ENCODE measurements at places on chromosomes 16 and 17. TPM values are rescaled to one million over a fixed set of nuclear protein-coding genes. Genes with fewer than 3 reads are reported as not detected.

- no peak for DNase-seq
Observed at GRCh38 chr16:84090211-84090610, 26.5 kb downstream of the MBTPS1 start.

GRCh38 chr17:50114849-50115357 lies 15.1 kb downstream of the SAMD14 start:
- DNase-seq: no peak

GRCh38 chr16:69885722-69886121 lies 65.4 kb upstream of the CLEC18A start:
- no peak for DNase-seq

DNA sequence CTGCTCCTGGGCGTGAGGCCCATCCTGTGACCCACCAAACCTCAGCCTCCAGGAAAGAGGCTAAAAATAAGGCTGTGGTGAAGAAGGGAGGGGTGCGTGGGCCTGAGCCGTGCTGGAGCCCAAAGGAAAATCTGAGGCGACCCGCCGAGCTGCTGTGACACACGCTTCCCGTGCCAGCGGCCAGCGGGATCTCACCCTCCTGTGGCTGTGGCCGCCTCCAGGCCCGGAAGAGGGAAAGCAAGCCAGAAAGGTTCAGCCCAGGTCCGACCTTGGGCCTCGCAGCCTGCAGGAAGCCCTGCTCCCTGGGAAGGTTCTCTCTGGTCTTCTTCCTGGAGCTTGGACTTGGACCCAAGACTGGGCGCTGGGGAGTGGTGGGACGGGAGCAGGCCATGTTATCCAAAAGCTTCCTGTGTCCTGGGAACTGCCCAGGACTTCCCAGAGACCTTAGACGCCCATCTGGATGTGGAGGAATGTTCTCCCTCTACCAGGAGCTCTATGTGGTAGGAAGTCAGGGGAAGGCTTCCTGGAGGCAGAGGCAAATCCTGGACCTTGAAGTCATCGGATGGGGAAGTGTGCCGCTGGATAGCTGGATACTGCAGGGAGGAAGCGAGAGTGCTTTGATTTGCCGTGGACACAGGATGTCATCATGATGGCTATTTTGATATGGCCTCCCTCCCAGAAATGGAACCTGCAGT lies 11.4 kb downstream of the SPNS2 start:
- no peak for DNase-seq

DNA sequence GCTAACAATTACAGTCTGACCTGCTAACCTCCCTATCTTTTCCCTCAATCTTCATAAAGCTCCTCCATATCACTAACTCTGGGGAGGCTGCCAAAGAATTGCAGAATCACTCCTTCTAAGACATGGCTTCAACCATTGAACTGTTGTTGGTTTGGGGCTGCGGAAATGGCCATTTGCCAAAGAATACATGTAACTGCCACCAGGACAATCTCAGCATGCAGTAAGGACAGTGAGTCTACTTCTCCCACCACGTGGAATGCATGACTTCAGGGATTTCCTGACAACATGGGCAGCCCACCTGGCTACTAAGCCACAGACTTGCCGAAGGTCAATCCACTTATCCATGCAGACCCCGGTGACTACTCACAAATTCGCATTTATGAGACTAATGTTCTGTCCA lies 104.3 kb upstream of the NUDT7 start:
- no peak for DNase-seq

DNA sequence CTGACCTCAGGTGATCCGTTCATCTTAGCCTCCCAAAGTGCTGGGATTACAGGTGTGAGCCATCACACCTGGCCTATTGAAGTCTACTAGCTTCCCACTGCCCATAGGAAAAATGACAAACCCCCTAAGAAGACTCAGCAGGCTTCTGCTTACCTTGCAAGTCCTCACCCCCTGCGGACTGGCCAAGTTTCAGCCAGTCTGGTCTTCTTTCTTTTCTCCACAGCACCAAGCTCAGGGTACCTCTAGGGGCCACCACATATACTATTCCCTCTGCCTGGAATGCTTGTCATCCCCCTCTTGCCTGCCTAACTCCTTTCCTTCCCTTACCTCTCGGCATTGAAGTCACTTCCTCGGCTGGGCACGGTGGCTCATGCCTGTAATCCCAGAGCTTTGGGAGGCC lies 31.2 kb downstream of the ABCC3 start:
- DNase-seq: no peak

DNA sequence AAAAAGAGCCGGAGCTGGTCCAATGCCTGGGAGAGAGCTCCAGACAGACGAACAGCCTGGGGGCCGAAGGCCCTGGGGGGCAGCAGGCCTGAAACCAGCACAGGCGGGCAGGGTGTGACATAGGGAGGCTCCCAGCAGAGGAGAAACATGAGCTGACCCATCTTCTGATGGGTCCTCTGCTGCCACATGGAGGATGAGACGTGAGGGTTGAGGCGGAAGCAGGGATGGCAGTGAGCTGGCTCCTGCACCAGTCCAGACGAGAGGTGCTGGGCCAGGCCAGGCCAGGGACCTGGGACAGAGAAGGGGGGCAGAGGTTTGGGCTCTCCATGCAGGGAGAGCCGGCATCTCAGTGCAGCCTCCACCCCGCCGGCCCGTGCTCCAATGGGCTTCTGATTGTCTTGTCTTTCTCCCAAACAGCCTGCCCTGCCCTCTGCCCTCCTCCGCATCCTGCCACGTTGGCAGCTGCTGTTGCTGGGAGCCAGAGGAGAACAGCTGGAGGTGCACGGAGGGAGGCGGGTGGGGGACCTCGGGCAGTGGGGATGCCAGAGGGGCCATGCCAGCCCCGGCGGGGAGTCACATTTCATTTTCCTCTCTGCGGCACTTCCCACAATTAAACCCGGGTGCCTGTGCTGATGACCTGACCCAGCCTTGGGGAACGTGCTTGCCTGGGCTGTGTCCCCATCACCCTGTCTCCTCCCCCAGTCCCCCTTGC lies 139.1 kb upstream of the GSE1 start:
- DNase-seq: no peak

DNA sequence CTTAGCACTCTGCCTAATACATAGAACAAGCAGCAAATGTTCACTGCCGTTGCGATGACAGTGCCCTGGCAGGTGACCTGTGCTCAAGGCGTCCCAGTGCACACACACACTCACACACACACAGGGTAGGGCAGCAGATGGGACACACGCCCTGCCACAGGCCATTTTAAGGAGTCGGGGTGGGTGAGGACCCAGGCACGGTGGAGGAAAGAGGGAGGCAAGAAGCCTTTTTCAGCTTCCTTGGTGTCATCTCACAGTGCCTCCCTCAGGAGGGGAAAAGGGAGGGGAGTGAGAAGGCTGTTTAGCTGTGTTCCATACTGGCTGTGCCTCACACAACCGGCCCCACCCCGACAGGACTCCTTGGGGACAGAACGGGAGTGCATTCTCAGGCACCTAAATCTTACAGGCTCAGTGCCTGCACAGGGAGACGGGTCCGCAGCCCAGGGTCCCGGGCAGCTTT lies 1.5 kb downstream of the PITPNM3 start:
- no peak for DNase-seq

DNA sequence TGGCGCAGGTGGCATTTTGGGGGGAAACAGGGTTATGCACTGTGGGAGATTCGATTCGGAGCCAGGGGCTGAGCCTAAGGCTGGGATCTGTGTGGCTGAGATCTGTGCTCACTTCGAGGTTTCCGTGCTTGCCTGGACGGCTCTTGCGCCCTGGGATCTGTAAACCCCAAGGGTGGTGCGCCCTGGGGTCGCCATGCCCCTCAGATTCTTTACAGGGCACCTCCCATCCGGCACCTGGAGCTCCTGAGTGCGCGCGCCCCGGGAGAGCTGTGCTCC lies 377 bp downstream of the SLC13A5 start:
- no peak for DNase-seq

PROCA1 gene
- total RNA-seq: 10.4 TPM

BTBD17 gene
- not detected for total RNA-seq

KRTAP4-9 gene
- not detected for total RNA-seq

TEX14 gene
- total RNA-seq: 0.20 TPM
